ENCODE measurements at places on chromosomes 16 and 17.

DNA sequence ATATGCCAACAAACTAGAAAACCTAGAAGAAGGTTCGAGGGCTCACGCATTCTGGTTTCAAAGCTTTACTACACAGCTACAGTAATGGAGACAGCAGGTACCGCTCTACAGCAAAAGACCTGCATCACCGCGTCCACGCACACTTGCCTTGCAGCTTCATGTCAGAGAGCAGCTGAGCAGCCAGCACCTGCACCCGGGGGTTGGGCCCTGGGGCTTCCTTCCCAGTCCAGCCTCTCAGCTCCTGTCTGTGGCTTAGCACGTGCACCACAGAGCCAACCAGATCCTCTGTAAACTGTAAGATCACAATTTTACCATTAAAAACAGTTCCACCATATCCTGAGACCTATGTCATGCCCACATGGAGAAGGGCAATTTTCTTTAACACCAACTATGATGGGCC lies 15.3 kb downstream of the MEAK7 start:
- no peak for DNase-seq

- no peak for DNase-seq
These were observed 67.8 kb downstream of the GP2 start for GRCh38 chr16:20259541-20259940.

DNA sequence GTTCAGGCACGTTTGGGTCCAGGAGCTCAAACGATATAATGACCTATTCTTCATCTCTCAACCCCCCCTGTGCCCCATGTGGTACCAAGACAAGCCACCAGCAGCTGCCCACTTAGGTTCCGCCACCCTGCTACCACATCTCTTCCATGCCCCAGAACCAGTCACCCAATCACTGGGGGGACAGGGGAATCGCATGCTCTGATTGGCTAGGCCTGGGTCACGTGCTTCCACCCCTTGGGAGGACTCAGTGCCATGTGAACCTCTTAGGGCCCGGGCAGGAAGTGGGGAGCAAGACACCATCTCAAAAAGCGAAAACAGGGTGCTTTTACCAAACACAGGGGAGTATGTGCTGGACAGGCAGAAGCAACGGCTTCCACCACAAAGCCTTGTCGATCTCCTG lies 91.3 kb downstream of the KATNIP start:
- no peak for DNase-seq

GRCh38 chr17:32266051-32266388 lies 388 bp downstream of the RHBDL3 start:
- DNase-seq: no peak

GRCh38 chr17:49277638-49278037 lies 47.1 kb upstream of the PHOSPHO1 start:
- DNase-seq: no peak

DNA sequence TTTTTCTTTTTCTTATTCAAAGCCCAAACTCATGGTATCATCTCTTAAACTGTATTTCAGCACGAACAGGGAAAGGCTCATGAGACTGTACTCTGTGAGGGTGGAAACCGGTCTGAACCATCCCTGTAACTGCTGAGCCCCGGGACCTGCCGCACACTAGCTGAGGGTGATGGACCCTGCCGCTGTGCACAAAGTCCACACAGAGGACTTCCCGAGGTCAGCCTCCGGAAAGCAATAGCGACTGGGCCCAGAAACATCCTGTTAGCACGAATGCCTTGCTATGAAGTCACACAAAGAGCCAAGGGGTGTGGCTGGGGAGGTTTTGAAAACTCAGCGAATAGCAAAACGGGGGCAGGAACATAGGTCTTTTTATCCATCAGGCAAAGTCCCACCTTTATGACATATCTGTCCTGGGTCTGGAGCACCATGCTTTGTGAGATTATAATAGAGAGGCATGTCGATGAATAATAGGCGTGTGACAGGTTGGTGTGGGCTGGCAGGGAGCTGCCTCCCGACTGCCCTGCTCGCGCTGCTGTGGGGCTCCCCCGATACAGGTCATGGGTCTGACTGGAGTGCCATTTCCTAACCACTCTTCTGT lies 33.4 kb downstream of the CDK5R1 start:
- DNase-seq: no peak

- peak; percentile 67 for DNase-seq
These were observed 142.8 kb downstream of the WWOX start for GRCh38 chr16:78242239-78242630.

DNA sequence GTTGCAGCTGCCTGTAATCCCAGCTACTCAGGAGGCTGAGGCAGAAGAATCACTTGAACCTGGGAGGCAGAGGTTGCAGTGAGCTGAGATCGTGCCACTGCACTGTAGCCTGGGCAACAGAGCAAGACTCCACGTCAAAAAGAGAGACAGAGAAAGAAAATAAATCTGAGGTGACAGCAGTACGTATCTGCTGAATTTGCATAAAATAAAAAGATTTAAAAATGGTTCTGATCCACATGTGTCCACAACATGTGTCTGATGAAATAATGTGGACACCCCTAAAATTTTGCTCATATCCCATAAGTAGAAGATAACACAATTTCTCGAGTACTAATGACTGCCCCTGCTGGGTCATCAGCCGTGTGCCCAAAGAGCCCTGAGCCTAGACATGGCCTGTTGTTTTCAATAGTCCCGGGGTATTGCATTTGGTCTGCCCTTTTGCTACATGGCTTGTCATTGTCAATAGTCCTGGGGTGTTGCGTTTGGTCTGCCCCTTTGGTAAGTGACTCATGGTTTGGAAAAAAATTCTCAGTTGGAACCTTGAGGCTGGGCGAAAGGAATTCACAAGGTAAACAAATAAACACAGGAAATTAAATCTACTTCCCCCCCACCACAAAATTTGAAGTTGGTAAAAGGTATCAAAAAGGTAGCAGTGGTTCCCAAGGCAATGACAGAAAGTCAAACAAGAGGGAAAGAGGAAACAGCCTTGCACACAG lies 434.6 kb upstream of the MAF start:
- DNase-seq: no peak

- no peak for DNase-seq
These were observed 15.2 kb upstream of the SSTR5 start for GRCh38 chr16:1057252-1057932.

GRCh38 chr16:2874912-2875362 lies 8.1 kb upstream of the FLYWCH2 start:
- DNase-seq: peak; percentile 63

- DNase-seq: no peak
These were observed 29.0 kb downstream of the HEXIM2 start for GRCh38 chr17:45190503-45191255.

- no peak for DNase-seq
These were observed 84.8 kb upstream of the PLEKHM1 start for GRCh38 chr17:45575126-45575885.

DNA sequence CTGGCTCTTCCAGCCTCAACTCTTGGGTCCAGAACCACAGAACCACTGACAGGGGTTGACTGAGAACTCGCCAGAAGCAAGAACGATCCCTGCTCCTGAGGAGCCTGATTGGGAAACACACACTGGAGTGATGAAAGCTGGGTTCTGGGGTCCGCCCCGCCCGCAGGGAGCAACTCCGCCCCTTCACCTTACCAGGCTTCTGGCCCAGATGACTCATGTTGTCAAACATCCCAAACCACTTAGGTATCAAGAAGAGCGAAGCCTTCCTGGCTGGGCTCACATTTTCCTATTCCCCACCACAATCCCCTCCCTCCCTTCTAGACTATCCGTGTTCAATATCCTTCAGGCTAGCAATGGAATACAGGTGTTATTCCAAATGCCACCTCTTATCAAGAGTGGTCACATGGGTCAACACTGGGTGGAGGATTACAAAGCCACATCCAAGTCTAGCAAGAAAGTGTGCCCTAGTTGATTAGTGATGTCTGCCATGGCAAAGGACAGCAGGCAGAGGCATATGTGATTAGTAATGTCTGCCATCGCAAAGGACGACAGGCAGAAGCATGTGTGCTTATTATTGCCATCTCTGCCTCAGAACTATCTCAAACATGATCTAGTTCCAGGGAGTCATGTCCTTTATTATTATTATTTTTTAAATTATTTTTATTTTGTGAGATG lies 70.5 kb downstream of the TIMM22 start:
- DNase-seq: no peak

- no peak for DNase-seq
These were observed 13.7 kb downstream of the UNC45B start for GRCh38 chr17:35161281-35161761.

- DNase-seq: no peak
These were observed 28.9 kb downstream of the ABCA9 start for GRCh38 chr17:69031839-69032238.

DNA sequence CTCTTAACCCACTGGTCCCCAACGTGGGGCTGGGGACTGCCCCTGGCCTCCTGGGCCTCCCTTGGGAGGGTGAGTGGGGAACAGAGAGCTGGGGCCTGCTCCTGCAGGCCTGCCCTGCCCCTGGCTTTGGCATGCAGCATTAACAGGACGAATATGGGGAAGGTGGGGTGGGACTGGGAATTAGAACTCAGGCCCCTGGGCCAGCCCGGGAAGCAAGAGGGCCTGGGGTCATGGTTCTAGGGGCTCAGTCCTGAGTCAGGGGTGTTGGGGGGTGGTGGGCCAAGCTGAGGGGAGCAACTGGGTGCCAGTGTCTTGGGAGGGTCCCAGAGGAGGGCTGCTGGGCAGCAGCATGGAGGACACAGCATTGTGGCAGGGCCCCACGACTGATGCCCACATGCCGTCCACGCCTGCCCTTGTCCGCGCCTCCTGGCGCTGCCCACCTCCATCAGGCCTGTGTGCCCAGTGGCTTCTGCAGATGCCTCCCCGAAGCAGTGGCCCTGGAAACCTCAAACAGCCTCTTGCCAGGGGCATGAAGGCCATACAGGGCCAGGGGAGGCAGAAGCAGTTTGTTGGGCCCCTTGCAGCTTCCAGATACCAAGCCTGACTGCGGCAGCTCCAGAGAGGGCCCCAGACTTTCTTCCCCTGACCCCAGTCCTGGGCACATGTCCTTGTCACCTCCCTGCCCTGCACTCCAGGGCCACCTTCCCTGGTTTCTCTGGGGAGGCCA lies 4.8 kb downstream of the MAP2K3 start:
- no peak for DNase-seq

GRCh38 chr17:2191785-2192184 lies 111.8 kb downstream of the SMG6 start:
- peak; percentile 78 for DNase-seq

GRCh38 chr17:79619636-79620206 lies 8.9 kb upstream of the RBFOX3 start:
- DNase-seq: no peak

- no peak for DNase-seq
These were observed 185.8 kb upstream of the HSBP1 start for GRCh38 chr16:83622010-83622409.

- DNase-seq: no peak
These were observed 40.0 kb upstream of the CD300E start for GRCh38 chr17:74663561-74663960.

GRCh38 chr17:55652114-55652823 lies 70.4 kb downstream of the TMEM100 start:
- no peak for DNase-seq

DNA sequence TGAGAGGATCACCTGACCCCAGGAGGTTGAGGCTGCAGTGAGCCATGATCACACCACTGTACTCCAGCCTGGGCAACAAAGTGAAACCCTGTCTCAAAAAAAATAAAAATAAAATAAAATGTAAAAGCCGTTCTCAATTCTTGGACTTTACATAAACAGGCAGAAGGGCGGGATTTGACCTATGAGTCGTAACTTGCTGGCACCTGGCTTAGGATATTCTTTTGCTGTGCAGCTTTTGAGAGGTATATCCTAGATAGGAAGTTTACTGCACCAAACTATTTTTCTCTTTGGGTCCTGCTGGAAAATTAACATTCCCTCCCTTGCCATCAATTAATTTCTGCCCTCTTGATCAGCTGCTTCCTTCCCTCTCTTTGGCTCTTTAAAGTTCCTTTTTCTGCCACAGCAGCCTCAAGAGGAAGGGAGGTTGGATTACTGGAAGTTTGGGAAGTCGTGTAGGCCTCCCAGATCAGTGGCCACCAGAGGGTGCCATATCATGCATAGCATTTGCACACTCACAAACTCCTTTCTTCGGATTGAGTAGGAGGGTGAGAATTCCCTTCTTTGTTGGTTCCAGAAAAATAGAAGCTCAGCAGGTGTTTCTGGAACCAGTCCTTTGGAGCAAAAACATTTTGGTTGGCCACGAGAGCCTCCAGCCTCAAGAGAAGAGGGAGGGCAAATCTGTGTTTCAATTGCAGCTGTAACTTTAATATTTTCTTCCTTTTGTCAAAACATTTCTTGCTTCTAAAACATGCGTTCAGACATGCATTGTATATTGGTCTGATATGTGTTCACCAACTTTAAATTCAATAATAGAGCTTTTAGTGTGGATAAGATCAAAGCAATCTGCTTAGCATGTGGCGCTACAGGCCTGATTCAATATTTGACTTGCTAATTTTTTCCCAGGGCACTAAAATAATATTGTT lies 147.3 kb downstream of the CCDC182 start:
- peak; percentile 38 for DNase-seq

GRCh38 chr17:82239926-82240505 lies 11.2 kb downstream of the SLC16A3 start:
- DNase-seq: no peak

DNA sequence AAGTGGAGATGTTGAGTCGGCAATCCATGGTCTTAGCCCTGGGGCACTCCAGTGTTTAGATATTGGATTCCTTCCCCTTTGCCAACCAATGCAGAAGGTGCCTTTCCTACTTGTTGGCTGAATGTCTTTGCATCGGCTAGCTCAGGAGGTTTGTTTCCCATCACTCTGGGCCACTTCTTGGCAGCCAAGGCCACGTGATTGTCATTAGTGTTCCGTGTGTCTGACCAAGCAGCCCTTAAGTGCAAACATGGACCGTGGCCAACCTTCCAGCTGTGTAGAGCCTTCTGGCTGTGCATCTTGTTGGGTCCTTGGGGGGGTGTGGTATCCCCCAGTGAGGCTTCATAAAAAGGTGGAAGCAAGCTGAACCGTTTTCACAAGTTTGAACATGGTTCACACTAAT lies 66.0 kb downstream of the GNAO1 start:
- peak; percentile 71 for DNase-seq

DNA sequence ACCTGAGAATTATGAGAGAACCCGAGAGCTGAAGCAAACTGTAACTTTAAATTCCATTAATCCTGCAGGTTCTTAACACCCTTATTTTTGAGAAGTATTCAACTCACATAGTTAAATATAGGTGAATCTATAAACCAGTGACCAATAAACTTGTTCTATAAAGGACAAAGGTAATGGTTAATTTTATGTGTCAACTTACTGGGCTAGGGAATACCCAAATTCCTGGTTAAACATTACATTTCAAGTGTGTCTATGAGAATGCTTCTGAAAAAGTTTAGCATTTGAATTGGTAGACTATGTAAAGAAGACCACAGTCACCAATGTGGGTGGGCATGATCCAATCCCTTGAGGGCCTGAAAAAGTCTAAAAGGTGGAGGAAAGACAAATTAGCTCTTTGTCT lies 99.1 kb downstream of the KCNJ2 start:
- DNase-seq: no peak

Data from right lung (tissue), 10 donors.